Activated CD4-positive, alpha-beta T cell treated with anti-CD3 and anti-CD28 coated beads, Interleukin-2, amount 50 U/mL, for 4 hours (primary cell): ENCODE measurements at places on chromosomes 7 and 10.

DNA sequence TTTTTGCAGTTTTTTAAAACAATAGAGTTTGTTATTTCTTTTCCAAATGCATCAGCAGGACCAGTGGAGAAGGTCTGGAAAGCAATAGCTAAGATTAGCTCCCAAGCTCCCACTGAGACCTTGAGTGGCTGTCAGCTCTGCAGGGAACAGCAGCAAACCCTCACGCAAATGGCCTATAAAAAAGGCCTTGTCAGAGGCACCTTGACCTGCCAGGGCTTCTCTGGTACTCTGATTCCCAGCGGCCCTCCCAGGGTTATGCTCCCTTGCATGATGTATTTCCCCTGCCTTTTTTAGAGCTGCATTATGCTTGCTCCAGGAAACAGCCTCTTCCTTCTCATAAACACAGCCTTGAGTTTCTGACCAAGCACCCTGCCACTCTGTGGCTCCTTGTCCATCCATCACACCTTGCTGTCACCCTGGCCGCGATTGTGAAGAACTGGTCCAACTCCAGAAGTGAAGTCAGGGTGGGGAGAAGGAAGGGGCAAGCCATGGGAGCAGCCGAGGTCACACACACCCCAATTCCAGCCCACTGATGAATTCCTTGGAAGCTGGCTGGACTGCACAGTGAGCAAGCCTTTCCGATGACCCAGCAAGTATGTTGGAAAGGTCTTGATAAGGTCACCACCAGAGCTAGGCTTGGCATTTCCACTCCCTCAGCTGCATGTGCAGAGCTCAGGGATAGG, 35.3 kb upstream of the NKX2-3 start:
- DNase-seq = no peak

- DNase-seq = no peak
These were observed 48.9 kb downstream of the DLG5 start for GRCh38 chr10:77877441-77878344.

DNA sequence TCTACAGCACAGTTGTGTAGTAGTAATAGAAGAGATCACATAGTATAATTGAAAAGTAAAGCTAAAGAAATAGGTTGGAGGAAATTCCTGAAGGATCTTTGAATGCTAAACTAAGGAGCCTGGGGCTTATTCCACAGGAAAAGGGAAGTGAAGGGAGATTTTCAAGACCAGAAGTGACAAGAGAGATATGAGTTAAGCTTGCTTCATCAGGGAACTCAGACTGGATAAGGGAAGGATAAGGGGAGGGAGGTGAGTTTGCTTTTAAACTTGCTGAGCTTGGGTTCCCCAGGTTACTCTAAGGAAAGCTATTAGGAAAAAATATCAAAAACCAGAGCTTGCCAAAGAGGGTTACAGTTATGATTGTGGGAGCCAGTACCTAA, 182.4 kb downstream of the RAPGEF5 start:
- no peak for DNase-seq

GRCh38 chr7:28358423-28358868, 53.9 kb upstream of the CREB5 start:
- no peak for DNase-seq

DNA sequence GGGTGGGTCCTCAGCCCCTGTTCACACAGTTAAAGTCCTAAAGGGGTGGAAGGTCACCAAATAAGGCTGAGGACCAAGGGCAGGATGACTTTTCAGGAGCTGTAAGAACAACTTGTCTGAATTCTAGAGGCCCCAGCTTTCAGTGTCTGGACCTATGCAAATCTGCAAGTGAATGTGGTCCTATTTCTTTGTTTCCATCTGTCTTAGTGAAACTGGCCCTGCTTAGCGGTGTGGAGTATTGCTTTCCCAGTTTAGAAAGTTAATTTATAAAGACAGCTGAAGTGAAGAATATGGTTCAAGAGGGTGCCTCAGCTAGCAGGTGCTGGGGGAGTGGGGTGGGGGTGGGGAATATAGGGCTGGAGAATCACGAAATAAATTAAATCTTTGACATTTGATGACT, 40.1 kb downstream of the HHEX start:
- no peak for DNase-seq

GRCh38 chr10:33776419-33777070, 442.1 kb upstream of the NRP1 start:
- DNase-seq = no peak

- DNase-seq = no peak
These were observed 179.4 kb downstream of the ELFN1 start for GRCh38 chr7:1849351-1850041.

- no peak for DNase-seq
These were observed 183.2 kb upstream of the POT1 start for GRCh38 chr7:125112850-125113249.

DNA sequence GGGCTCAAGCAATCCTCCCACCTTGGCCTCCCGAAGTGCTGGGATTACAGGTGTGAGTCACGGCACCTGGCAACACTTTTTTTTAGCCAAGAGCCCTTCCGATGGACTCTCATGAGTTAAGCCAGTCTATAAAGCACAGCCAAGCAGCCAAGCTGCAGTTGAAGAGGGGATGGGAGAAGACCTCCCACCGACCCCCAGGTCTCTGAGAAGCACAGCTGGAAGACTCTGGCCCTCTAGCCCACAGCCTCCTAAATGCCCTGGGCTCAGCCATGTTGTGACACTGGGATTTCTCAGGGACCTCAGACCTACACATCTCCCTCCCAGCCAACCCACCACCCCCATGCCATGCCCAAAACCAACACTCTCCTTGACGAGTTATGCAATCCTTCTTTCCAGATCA, 31.1 kb downstream of the CALML3 start:
- DNase-seq = no peak

DNA sequence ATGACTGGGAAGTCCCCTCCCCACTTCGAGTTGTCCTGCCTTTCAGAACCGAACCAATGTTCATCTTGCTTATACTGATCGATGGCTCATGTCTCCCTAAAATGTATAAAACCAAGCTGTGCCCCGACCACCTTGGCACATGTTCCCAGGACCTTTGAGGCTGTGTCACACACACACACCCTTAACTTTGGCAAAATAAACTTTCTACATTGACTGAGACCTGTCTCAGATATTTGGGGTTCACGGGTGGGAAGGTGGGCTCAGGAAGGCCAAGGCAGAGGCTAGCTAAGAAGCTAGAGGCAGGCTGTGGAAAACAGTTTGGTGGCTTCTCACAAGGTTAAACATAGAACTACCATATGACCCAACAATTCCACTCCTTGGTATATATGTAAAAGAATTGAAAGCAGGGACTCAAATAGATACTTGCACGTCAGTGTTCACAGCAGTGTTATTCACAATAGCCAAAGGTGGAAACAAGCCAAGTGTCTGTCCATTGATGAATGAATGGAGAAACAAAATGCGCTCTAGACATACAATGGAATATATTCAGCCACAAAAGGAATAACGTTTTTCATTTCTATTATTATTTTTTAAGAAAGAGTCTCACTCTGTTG, 15.4 kb downstream of the PRF1 start:
- no peak for DNase-seq

- no peak for DNase-seq
These were observed 39.6 kb upstream of the HSPB1 start for GRCh38 chr7:76262683-76263402.

DNA sequence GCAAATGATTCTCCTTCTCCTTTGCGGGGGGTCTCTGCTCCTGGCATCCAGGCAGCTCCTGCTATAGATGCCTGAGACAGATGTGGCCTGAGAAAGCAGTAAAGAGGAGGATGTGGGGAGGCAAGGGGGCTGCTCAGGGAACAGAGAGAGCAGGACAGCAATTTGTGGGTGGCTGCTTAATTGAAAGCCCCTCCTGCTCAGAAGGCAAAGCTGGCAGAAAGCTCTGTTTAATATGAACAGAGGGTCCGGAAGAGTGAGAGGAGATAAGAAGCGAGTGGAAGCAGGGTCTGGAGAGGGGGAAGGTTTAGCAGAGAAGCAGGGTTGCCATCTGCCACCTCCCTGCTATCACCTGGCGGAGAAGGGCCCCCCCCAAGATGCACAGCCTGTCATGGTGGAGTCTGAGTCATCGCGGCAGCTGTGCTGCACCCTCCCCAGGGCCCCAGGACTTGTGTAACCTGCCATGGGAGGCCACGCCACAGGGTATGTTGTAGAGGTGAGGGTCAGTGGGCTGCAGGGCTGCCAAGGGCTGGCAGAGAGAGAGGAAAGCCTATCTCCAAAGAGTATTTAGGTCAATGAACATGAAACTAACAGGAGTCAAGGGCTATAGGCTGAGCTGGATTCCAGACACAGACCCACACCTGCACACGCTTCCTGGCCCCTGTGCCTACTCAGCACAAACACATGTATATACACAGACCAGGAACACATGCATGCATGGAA, 1109.8 kb upstream of the AUTS2 start:
- DNase-seq = no peak
